ENCODE measurements at places on chromosomes 7 and 10.

- DNase-seq, result no peak
Observed at GRCh38 chr10:173741-174140, 38.5 kb downstream of the ZMYND11 start.

GRCh38 chr7:99876491-99876890 lies 342 bp downstream of the OR2AE1 start:
- DNase-seq, result no peak

GRCh38 chr10:28169525-28169924 lies 133.3 kb downstream of the MPP7 start:
- no peak for DNase-seq

DNA sequence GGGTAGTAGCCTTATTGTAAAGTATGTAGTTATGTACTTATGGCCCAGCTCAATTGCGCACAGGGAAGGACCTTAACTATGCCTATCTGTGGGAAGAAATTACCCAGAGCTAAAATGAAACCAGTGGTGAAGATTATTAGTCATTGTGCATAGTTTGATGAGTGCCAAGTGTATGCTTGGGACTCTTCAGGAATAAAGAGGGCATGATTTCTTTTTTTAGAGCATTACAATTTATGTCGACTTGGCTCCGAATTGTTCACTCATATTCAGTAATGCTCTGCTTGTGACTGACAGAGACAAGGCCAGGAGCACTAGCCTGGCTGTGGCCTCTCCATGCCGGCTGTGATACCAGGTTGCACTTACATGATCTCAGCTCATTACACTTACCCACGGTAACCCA lies 269.5 kb downstream of the TRIL start:
- DNase-seq, result no peak

- no peak for DNase-seq
Observed at GRCh38 chr7:47690902-47691558, 109.1 kb upstream of the TNS3 start.

DNA sequence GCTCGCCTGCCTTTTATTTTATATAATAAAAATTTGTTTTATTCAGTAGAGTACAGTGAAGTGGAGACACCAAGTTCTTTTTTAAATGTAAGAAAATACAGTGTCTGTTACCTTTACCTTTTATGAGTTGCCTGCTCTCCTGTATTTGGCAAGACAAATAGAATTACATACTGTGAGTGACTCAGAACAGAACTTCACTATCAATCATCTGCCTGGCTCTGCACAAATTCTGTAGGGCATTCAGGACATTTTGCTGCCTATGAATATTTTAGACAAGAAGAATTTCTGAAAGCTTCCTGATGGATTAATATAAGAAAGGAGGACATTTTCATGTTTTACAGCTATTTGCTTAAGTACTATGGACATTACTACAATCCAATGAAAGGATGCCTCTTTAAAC lies 135.4 kb upstream of the PHF14 start:
- DNase-seq, result no peak

DNA sequence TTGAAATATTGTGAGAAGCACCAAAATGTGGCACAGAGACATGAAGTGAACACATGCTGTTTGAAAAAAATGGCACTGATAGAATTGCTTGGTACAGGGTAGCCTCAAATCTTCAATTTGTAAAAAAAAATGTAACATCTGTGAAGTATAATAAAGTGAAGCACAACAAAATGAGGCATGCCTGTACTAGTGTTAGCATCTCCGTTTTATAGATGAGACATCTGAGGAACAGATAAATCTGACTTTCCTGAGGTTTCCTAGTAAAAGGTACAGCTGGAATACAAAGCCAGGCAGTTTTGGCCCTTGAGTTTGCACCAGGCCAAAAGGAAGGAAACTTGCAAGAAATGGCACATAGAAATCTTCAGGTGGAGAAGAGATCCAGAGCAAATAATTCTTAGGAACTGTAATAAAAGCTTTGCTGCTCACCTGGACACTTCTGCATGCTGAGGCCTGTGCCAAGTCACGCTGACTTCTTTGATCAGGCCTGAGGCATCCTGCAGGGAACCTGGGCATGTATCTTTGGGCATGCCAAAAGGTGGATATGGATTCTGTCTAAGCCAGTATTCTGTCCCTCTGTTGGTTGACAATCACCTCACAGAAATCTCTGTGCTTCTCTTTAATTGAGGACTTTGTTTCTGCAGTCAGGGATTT lies 251.5 kb upstream of the PLPP4 start:
- DNase-seq, result no peak

DNA sequence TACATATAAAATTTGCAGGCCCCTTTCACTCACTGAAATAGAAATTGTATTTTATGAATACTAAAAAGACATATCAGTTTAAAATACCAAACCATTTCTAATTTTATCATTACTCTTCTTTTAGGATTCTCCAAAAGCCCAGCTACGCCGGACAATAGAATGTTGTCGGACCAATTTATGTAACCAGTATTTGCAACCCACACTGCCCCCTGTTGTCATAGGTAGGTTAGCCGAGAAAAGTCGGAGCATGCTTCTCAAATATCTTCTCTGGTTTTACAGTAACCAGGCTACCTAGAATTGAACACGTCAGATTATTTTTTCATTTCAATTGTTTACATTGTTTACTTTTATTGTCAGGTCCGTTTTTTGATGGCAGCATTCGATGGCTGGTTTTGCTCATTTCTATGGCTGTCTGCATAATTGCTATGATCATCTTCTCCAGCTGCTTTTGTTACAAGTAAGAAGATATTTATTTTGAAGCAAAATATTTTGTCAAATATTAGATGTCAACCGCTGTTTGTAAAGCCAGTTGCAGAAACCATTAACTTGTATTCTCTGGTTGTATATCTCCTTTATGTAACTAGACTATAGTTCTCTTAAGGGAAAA lies 57.6 kb downstream of the MMRN2 start:
- peak; percentile 53 for DNase-seq

GRCh38 chr10:6476989-6477388 lies 103.1 kb downstream of the PRKCQ start:
- DNase-seq, result no peak

GRCh38 chr7:108266491-108266890 lies 136.3 kb upstream of the LAMB4 start:
- no peak for DNase-seq

DNA sequence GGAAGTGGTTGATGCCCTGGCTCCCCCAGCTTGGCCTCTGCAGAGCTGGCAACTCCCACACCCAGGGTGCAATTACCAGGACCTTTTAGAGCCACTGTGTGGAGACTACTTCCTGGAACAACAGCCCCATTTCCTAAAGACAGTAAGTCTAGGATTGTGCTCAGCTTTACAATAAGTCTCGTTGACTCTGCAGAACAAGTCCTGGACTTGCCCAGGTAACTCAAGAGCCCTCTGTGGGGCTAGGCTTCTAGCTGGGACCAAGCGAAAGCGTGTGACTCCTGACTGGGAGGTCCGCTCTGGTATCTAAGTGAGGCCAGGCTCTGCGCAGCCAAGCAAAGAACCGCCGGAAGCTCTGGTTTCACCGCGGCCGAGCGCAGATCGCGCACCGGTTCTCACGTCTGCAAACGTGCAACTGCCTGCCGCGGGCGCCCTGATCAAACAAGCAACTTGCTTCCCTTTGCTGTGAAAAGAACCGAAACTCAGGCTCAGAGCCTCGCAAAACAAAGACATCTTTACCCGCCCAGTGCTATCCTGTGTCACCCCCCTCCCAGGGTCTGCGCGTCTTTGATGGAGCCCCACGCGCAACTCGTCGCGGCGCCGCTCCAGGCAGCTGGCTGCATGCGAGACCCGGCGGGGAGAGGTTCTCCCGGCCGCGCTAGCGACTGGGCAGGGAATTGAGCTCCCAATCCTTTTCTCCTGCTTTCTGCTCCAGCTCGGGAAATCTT lies 4.4 kb upstream of the PDLIM1 start:
- peak; percentile 39 for DNase-seq
